Epithelial cell of proximal tubule (primary cell): ENCODE measurements at places on chromosomes 13 and 19. TPM values are rescaled to one million over a fixed set of nuclear protein-coding genes. Genes with fewer than 3 reads are reported as not detected.
A peak's percentile ranks its signal among the peaks of the same experiment; 100 is the strongest.

GRCh38 chr13:107422421-107422820, 792.9 kb downstream of the LIG4 start:
- DNase-seq: no peak

GRCh38 chr19:17778251-17778967, 16.5 kb upstream of the B3GNT3 start:
- no peak for DNase-seq

DNA sequence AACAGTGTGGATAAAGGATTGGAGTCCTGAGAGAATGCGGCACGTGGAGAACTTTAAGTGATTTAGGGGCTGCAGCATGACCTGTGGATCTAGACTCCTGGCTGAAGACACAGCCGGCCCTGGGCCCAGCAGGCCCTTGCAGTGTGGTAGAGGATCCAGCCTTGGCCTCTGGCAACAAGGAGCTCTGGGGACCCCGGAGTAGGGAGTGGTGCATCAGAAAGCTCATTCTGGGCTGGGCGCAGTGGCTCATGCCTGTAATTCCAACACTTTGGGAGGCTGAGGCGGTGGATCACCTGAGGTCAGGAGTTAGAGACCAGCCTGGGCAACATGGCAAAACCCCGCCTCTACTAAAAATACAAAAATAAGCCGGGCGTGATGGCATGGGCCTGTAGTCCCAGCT, 76.0 kb downstream of the CHST8 start:
- no peak for DNase-seq

GRCh38 chr13:54611390-54611789, 1582.8 kb downstream of the OLFM4 start:
- DNase-seq: no peak

DNA sequence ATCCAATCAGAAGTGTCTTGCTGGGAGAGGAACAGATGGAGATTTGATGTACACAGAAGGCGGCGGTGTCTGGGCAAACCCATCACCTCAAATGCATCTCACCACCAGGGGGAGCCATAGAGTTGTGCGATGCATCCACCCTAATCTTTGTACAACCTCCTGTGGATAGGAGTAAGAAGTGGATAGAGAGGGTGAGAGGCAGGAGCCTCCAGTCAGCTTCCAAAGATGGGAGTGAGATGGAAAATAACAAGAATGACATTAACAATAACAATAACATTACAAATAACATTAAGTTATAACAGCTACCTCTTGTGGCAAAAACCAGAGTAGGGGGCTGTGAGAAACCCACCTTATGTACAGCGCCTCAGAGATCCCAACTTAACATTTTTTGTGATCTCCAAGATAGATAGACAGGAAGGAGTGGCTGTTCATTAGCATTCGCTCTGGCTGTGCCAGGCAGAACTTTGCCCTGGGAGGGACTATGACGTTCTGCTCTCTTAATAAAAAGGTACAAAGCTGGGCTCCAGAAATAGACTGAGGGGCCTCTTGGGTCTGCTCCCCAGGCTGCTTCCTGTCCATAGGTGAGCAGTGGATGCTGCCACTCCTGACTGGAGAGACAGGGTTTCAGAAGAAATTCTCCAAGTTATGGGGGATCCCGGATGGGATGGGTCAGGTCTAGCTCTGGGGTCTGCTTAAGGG, 5.2 kb upstream of the CEACAM18 start:
- DNase-seq: no peak

DNA sequence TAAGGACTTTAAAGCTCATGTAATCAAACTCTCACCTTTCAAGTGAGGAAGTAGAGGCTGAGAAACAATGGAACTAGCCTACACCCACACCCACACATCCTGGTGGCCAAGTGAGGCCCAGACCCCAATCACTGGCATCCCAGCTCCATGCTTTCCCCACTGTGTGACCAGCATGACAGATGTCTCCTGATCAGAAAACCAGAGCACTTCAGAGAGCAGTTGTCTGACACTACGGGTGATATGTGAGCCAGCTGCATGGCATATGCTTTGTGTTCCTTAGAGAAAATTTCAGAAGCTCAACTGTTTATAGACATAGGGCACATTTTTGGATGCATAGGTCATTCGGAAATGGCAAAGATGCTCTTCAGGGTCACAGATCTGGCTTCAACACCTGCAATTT, 315.2 kb downstream of the NDFIP2 start:
- no peak for DNase-seq

The MISP gene
- 25.2 and 41.5 TPM in 2 replicates for total RNA-seq

The ZSCAN22 gene
- total RNA-seq: 1.3 and 1.9 TPM in 2 replicates

- DNase-seq: no peak
These were observed 18.3 kb upstream of the N4BP2L1 start for GRCh38 chr13:32446220-32446619.

DNA sequence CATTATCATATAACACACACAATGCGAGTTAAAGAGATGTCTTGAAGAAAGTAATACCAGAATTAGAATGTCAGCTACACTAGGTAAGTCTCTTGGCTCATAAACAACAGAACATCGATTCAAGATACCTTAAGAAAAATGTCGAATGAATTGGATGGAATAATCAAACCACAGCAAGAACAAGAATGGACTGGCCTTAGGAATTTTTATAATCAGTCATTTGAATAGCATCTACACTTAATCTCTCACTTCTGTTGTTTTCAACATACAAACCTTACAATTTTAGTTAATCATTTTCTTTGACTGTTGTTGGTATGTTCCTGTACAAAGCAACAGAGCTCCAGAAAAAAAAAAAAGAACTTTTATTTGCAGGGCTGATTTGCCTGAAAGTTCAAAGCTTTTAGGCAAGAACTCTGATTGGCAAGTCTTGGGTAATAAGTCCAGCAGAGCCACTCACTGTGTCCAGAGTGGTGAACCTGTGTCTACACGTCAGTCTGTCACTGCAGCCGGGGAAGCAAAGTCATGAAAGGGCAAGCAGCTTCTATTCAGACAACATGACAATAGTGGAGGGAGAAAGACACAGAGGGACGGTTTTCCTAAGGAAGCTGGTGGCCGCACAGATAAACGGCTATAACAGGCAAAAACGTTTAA, 1026.1 kb upstream of the MIR17HG start:
- peak; percentile 10 for DNase-seq
